Foreskin fibroblast (primary cell): ENCODE measurements at places on chromosomes 16 and 17.

GRCh38 chr17:59786536-59787319 lies 79.3 kb downstream of the VMP1 start:
- DNase-seq: peak; percentile 99

DNA sequence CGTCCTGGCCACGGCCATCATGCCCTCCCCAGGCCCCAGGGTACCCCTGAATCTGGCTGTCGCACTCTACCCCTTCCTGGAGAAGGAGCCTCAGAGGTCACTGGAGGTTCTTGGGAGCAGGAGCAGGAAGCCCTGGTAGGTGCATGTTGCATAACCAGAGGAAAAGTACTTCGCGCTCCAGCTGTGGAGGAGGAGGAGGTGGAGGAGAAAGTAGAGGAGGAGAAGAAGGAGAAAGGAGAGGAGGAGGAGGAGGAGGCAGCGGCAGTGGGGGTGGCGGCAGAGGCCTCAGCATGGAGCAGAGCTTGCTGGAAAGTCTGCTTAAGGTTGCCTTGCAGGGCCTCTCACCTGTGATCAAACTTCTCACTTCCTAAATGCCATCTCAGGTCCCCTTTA lies 61.8 kb downstream of the BAIAP2 start:
- no peak for DNase-seq

GRCh38 chr17:40793832-40794231 lies 5.9 kb downstream of the KRT28 start:
- no peak for DNase-seq

- DNase-seq: no peak
These were observed 277.1 kb upstream of the SDK2 start for GRCh38 chr17:73921306-73921705.

- no peak for DNase-seq
These were observed 6.5 kb downstream of the RNF157 start for GRCh38 chr17:76233588-76234353.

- DNase-seq: no peak
These were observed 19.1 kb upstream of the KPNB1 start for GRCh38 chr17:47630614-47631013.

DNA sequence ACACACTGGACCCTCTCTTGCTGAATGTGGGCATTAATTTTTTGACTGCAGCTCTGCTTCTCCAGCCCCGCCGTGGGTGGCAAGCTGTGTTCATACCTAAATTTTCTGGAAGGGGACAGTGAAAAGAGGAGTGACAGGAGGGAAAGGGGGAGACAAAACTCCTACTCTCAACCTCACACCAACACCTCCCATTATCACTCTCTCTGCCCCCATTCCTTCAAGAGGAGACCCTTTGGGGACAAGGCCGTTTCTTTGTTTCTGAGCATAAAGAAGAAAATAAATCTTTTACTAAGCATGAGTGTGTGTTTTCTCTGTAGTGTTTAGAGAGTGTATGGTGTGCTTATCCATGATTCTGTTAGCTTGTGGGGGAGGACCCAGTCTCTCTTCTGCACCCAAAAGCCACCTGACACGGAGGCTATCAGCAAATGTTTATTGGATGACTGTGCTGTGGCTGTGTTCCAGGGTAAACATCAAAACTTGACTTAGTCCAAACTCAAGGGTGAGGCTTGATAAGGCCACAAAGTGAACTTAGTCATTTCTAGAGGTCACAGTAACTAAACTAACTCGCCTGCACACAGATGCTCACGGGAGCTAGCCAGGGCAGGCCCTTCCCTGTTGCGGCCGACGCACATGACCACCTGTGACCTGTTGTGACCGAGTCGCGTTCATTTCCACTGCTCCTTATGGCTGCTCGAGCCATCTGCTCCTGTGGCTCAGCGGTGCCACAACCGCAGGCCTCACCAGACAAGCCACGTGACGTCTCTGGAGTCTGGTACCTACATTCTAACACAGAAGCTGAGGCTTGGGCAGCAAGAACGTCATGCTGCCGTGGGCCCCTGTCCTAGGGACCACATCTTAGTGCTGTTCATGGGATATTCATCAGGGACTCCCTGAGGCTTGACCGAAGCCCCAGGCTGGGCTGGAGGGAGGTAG lies 9.8 kb upstream of the MED11 start:
- DNase-seq: peak; percentile 62
